ENCODE measurements at places on chromosomes 3 and 15. TPM values are rescaled to one million over a fixed set of nuclear protein-coding genes. Genes with fewer than 3 reads are reported as not detected.

TEX55 gene
- not detected for total RNA-seq

TRH gene
- total RNA-seq: not detected

ERICH6 gene
- total RNA-seq: 0.81 TPM

SNTN gene
- not detected for total RNA-seq

TUSC7 gene
- total RNA-seq: not detected

HHATL gene
- 0.25 TPM for total RNA-seq

PLXNA1 gene
- total RNA-seq: 6.5 TPM

QRICH1 gene
- total RNA-seq: 140 TPM

KY gene
- not detected for total RNA-seq

UBAP1L gene
- total RNA-seq: 3.3 TPM

PAK6 gene
- total RNA-seq: 0.20 TPM

LINGO1 gene
- not detected for total RNA-seq

RPL4 gene
- total RNA-seq: 2,338 TPM

SPATA12 gene
- total RNA-seq: not detected

TMEM158 gene
- total RNA-seq: not detected

FSTL1 gene
- total RNA-seq: 0.35 TPM

SEMA3G gene
- total RNA-seq: 0.18 TPM

Measured in activated CD4-positive, alpha-beta memory T cell treated with anti-CD3 and anti-CD28 coated beads, Interleukin-2, amount 10 ng/mL, durations not matched to agents 7 days and 5 days (primary cell).